ENCODE measurements at places on chromosomes 6 and 20. TPM values are rescaled to one million over a fixed set of nuclear protein-coding genes. Genes with fewer than 3 reads are reported as not detected.

- DNase-seq = peak; percentile 46
Observed at GRCh38 chr20:1327241-1327653, 1.7 kb downstream of the SDCBP2 start.

DNA sequence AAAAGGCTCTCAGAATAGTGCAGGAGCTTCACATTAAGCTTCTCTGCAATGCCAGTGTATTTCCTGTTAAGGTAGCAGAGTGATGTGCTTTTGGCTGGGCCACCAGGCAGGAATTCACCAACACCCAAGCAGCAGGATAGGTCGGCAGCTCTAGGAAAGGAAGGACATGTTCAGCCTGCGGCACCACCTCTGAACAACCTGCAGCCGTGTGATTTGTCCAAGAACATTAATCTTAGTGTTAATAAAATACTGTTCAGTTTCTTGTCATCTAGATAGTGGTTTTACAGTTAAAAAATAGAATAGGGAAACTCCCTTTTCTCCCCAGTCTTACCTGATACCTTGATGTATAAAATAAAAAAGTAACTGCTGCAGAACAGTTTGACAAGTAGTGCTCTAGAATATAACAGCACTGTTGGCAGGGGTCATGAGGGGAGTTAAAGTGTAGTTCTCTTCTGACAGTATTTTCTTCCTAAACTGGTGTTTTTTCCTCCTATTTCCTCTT is 18.8 kb downstream of the ZNF292 start:
- DNase-seq = no peak

DNA sequence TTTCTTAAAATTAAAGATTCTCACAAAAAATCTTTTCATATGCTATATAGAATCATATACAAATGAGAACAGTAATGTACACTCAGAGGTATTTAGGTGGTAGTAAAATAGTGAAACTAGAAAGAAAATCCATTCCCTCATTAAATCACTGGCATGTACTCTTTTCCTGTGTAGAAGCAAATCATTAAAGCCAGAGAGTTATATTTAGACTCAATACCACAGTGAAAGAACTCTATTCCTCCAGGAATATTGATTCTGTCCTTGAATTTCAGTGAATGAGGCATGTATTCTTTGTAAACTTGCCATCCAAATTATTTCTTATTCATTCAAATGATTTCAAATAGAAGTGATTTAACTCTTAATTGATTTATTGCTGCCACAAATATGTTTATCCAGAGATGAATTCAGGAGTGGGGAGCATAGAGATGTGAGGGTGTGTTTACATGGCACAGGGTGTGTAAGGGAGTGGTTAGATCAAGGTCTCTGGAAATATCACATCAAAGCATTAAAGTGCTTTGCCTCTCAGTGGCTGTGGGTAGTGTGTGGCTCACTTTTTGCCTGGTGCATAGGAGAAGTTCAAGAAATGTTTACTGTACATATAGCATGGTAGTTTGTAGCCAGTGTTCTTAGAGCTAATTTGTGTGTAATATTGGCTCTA is 141.2 kb downstream of the FAM83B start:
- DNase-seq = no peak

GRCh38 chr6:32244270-32244669 is 20.4 kb upstream of the NOTCH4 start:
- peak; percentile 27 for DNase-seq

GRCh38 chr6:160260803-160261450 is 2.3 kb upstream of the SLC22A2 start:
- DNase-seq = no peak

DNA sequence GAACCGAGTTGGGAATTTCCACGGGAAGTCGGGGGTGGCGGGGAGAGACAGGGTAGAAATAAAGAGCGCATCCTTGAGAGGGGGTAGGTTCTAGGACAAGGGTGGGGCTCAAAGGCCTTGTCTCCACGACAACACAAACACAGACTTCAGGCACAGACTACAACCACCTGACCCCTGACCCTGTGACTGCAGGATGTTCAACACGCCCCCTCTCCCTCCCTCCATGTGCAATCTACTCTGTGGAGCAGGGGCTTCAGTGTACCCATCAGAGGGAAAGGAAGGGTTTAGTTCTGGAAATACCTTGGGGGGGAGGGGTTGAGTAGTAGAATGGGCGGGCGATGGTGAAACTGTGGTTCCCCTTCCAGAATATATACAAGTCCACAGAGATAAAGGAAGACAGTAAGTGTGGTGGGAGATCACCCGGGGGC is 651 bp upstream of the TAPBP start:
- peak; percentile 74 for DNase-seq

GRCh38 chr6:169778646-169779045 is 27.2 kb downstream of the ERMARD start:
- no peak for DNase-seq

DNA sequence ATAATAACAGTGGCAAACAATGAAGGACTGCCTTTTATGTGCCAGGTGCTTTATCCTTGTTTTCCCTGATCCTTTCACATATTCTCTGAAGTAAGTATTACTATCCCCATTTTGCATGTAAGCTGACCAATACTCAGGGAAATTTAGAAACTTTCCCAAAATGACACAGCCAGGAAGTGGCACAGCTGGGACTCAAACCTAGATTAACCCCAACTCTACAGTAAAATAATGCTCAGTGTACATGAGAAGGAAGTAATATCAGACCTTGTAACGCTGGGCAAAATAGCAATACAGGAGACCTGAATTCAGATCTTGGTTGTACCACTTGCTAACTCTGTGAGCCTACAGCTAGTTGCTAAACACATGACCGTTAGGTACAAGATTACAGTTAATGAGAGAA is 26.8 kb upstream of the NRSN1 start:
- DNase-seq = no peak

GRCh38 chr20:31918466-31919105 is 33.3 kb downstream of the PDRG1 start:
- DNase-seq = no peak

DNA sequence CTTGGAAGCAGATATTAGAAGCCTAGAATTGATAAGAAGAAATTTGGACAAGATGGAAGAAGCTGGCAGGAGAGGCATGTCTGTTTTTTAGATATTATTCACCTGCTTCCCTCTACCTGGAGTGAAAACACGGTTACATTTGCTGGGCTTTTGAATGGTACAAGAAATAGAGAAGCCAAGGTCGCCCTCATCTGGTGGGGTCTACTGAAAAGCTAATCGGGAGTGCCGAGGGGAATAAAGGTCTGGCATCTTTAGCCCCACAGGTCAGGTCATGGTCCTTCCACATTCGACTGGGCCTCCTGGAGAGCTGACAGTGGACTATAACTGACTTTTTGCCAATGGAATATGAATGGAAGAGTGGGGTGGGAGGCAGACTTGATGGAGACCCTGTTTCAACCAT is 4.6 kb upstream of the C2 start:
- DNase-seq = peak; percentile 29

DNA sequence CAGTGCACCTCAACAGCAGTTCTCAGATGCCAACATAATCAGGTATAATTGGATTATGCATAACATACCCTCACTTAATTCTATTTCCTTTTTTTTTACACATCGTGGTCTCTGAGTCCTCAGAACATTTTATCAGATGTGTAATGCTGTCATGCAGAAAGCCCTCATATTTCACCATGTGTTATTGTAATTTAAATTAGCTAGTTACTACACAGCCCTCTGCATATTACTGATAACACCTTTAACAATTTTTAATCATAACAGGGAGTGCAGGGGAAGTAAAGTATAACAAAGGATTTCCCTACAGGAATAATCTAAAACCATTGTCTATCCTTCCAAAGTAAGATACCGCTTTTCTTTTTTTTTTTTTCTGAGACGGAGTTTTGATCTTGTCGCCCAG is 91.9 kb upstream of the CCDC28A start:
- DNase-seq = no peak

DNA sequence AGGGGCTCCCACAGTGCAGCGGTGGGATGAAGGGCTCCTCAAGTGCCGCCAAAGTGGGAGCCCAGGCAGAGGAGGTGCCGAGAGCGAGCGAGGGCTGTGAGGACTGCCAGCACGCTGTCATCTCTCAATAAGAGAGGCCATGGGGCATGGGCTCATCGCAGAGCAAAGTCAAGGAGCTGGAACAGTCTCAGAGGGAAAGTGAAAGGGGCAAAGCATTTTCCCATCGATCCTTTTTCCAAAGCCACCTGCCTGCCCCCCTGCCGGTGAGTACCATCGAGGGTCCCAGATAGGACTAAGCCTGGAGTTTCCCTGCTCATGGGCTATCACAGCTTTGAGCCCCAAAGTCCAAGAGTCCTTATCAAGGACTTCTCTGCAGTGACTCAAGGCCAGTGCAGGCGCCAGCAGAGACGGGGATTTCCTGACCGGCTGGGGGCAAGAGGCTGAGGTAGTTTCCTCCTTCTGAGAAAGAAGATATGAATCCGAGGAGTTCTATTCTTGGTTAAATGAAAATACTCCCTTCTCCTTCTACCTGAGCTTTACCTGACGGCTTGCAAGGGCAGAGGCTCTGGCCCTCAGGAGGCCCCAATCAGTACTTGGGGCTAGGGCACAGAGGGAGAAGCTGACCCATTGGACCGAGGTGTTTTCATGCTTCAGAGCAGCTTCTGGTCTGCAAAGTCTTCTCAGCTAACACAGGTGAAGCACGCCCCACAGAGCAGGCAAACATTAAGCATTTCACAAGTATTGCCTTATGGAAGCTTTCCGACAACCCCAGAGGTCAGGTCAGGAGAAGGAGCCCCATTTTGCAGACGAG is 22.6 kb downstream of the ETV7 start:
- DNase-seq = peak; percentile 59

DNA sequence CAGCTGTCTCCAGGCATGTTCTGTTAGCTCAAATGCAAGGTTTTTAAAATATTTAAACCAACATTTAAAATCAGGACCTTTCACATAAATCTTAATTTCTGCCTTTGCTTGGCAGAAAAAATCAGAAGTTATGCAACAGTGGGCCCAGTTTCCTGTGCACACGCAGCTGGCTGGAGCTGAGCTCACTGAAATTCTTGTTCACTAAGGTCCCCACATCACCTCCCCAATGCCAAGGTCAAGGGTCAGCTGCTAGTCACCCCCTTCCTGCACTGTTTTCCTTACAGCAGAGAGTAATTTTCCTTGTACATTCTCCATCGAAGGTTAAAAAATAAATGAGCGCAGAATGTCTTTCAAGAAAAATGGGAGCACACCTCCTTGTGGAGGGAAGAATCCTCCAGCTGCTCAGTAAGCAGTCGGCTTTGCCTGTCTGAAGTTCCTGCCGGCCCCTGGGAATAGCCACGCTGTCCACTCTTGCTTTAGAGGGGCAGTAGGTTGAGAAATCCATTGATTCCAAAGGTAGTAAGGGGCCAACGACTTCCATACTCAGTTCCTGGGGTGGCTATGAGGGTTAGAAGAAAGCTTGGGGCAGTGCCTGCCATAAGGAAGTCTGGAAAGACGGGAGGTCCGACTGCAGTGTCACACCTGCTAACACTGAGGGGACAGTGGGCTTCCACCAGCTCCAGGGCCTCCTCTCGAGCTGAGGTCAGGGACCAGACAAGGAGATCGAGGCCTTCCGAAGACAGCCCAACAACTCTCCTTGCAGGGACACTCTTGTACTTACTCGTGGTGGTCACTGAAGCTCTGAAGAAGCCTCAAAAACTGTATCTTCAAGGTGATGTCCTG is 56.8 kb downstream of the MYH7B start:
- DNase-seq = peak; percentile 39

DNA sequence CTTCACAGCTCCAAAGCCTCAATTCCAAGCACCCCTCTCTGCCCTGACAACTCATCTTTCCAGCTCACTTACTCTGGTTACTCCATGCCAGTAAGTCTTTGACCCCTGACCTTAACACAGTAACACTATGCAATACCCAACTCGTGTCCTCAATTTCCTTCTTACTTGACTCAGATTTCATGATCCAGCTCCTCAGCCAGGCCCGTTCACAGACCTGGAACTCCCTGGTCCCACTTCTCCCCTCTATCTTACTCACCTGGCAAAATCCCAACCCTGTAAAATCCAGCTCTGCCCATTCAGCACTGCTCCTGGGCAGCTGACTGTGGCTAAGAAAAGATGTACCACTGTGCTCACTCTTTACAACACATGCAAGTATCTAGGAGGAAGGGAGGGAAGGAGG is 7.9 kb downstream of the GNL1 start:
- peak; percentile 22 for DNase-seq

- no peak for DNase-seq
Observed at GRCh38 chr6:148448369-148449012, 105.9 kb downstream of the SASH1 start.

GRCh38 chr20:34528921-34529297 is 12.7 kb downstream of the DYNLRB1 start:
- DNase-seq = no peak

GRCh38 chr6:137044366-137045221 is at the start of gene IL20RA:
Gene IL20RA, minus strand, starts transcription at chr6:137044965. Its CDS starts 237 bp downstream, at chr6:137044728.
- peak; percentile 8 for DNase-seq

GRCh38 chr6:158047127-158047518 is 65.5 kb downstream of the SYNJ2 start:
- no peak for DNase-seq

GRCh38 chr6:98529364-98529763 is 305.0 kb upstream of the POU3F2 start:
- no peak for DNase-seq

Gene CST5
- not detected for total RNA-seq

Gene CD24
- total RNA-seq = 4.5 TPM

Gene C20orf141
- total RNA-seq = not detected

Gene SOX12
- 7.7 TPM for total RNA-seq

Gene PACRG
- total RNA-seq = 2.9 TPM

Gene IRF4
- total RNA-seq = not detected

Gene PSORS1C2
- total RNA-seq = not detected

Gene FITM2
- 1.8 TPM for total RNA-seq

Gene ARMC12
- total RNA-seq = 0.45 TPM

Gene PROCR
- 62.2 TPM for total RNA-seq

Gene TUBB1
- not detected for total RNA-seq

Gene FOXS1
- total RNA-seq = not detected

Gene PRR18
- not detected for total RNA-seq

Gene HS3ST5
- total RNA-seq = 0.09 TPM

Gene TDRD6
- 1.8 TPM for total RNA-seq

Gene CCN5
- total RNA-seq = 266 TPM

Gene VARS2
- 18.5 TPM for total RNA-seq

Gene LY6G5B
- total RNA-seq = 4.5 TPM

Gene USP49
- total RNA-seq = 2.7 TPM

Gene EEF1E1
- 66.1 TPM for total RNA-seq

Gene HDGFL1
- total RNA-seq = not detected

Gene TP53TG5
- total RNA-seq = not detected

Gene GLP1R
- not detected for total RNA-seq

Gene AKAP12
- total RNA-seq = 196 TPM

Measured in fibroblast of the aortic adventitia (primary cell).